Hindlimb muscle (tissue), 1 donor: ENCODE measurements at places on chromosomes 2 and 18.

- no peak for DNase-seq
Measured at GRCh38 chr2:160928854-160929301, 231.3 kb upstream of the TANK start.

GRCh38 chr18:57976230-57976773 lies 67.7 kb upstream of the NEDD4L start:
- no peak for DNase-seq

DNA sequence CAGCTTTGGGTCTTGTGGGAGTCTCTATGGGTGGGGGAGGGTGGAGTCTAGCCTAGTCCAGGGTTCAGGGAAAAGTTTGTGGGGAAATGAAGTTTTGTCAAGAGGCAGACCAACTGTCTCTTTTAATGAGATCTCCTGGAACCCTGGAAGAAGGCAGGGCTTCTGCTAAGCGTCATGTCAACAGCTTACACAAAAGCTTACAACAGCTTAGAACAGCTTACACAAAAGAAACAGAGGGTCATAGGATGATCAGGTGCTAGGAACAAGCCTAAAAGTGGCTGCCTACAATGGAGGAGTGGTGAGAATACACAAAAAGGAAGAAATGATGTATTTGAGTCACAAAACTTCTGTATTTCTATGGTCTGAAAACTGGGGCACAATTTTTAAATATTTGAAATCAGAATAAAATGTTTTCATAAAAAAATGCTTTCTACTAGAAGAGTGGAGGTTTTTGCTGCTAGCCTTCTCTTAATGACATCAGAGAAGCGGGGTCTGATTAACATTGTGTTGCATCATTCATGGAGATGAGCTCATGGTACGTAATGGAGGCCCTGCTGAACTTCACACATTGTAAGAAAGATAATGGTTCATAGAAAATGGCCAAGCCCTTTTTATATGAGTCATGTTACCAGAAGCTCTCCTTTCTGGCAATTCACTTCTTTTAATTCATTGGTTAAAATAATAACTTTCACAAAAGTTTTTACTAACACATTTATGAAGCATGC lies 351.0 kb downstream of the PIK3C3 start:
- no peak for DNase-seq

GRCh38 chr2:156329927-156330726 lies 2.4 kb downstream of the NR4A2 start:
- DNase-seq = no peak

- DNase-seq = no peak
Measured at GRCh38 chr2:215613280-215613679, 177.4 kb upstream of the FN1 start.

- DNase-seq = peak; percentile 36
Measured at GRCh38 chr2:230956827-230957755, 32.0 kb upstream of the GPR55 start.

GRCh38 chr2:85413592-85414420 lies 3.6 kb upstream of the CAPG start:
- DNase-seq = no peak

GRCh38 chr2:224838335-224838734 lies 122.2 kb upstream of the CCDC195 start:
- peak; percentile 71 for DNase-seq

DNA sequence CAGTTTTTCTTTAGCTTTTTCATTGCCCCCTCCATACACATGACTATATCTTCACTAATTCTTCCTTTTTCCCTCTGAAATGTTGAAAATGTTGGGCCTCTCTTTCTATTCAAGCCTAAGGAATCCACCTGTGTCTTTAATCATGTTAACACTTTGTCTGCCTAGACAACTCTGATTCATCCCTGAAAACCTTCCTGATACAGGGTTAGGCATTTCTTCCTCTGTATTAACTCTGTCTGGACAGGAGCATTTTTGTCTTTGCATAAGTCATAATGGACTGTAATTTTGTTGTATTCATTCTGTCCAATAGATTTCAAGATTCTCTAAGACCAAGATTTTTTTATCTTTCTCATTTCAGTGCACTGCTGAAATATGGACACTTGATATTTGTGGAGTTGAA lies 297.3 kb downstream of the IKZF2 start:
- DNase-seq = no peak

- peak; percentile 39 for DNase-seq
Measured at GRCh38 chr2:86622519-86623042, 1.1 kb downstream of the RNF103 start.

- DNase-seq = peak; percentile 32
Measured at GRCh38 chr2:22281033-22281432, 1103.9 kb upstream of the KLHL29 start.

DNA sequence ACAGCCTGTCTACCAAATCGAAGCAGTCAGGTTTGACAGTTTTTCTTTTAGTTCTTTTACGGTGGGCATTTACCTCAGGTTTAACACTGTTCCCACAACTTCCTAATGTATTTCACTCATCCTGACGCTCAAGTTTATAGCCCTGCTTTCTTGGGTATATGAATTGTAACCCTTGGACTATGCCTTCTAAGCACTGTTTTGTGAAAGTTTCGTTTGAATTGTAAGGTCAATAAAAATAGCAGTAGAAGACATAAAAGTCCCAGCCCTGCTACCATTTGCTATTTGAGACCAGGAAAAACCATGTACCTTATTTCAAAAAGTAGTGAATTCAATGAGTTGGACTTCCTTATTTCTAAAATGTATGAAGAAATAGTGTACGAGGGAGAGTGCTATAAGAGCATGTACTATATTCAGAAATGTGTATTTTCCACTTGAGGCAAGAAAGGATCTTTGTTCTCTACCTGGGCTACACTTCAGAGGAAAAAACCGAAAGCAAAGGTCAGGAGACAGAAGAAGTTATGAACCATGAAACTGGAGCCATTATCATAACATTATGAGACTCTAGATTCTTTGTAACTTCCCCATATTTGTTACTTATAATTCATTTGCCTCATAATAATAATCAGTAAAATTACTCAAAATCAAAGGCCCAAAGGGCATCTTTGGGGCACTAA lies 1.9 kb upstream of the ZC3H15 start:
- no peak for DNase-seq

- no peak for DNase-seq
Measured at GRCh38 chr2:171811245-171811628, 82.8 kb downstream of the SLC25A12 start.

- DNase-seq = no peak
Measured at GRCh38 chr18:44117821-44118220, 562.9 kb upstream of the SETBP1 start.

DNA sequence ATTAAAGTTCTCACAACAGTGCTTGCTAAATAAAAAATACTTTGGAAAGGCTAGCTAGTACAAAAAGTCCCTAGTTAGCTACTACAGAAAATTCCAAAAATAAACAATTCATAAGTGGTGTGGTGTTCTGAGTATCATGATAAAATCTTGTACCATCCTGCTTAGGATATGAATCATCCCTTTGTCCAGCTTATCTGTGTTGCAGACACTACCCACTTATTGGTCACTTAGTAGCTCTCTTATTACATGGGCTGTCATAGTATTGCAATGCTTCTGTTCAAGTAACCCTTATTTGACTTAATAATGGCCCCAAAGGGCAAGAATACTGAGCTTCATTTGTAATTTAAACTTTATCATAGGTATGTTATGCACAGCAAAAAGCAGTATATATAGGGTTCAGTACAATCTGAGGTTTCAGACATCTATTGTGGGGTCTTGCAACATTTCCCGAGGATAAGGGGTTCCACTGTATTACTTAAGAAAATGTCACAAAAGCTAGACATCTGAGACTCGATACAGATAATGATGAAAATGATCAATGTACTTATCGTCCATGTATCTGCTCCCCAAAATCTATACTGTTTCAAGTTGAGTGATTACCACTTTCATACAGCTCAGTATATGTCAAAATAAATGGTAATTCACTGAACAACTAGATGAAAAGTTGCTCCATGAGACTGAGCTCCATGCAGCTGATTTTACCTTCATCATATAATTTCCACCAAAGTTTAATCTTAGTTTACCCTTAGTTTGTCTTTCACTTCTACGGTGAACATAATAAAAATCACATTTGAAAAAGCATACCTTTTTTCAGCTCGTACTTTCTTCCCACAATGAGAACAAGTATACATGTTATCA lies 93.8 kb downstream of the C2orf74 start:
- no peak for DNase-seq

- no peak for DNase-seq
Measured at GRCh38 chr2:23487735-23488492, 102.9 kb downstream of the KLHL29 start.

- no peak for DNase-seq
Measured at GRCh38 chr2:42369532-42370229, 8.7 kb upstream of the COX7A2L start.

- DNase-seq = peak; percentile 19
Measured at GRCh38 chr2:122530814-122531213, 775.4 kb downstream of the TSN start.

DNA sequence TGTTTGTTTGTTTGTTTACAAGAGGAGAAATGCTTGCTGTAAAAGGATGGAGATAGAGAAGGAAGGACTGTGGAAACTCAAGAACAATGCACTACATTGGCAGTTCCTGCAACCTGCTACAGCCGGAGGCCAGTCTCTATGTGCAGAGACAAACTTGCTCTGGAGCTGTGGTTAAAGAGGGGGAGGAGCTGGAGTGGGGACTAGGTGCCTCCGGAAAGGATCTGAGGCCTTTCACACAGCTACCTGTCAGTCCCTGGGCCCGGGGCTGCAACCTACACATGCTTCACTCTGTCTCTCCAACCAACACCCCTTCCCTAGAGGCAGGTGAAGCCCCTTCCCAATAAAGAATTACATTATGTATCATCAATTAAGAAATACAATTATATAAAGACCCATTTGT lies 1234.0 kb upstream of the ZEB2 start:
- DNase-seq = no peak

GRCh38 chr2:45134726-45135125 lies 125.5 kb upstream of the SIX2 start:
- no peak for DNase-seq

- no peak for DNase-seq
Measured at GRCh38 chr2:19228181-19228593, 130.2 kb downstream of the OSR1 start.

DNA sequence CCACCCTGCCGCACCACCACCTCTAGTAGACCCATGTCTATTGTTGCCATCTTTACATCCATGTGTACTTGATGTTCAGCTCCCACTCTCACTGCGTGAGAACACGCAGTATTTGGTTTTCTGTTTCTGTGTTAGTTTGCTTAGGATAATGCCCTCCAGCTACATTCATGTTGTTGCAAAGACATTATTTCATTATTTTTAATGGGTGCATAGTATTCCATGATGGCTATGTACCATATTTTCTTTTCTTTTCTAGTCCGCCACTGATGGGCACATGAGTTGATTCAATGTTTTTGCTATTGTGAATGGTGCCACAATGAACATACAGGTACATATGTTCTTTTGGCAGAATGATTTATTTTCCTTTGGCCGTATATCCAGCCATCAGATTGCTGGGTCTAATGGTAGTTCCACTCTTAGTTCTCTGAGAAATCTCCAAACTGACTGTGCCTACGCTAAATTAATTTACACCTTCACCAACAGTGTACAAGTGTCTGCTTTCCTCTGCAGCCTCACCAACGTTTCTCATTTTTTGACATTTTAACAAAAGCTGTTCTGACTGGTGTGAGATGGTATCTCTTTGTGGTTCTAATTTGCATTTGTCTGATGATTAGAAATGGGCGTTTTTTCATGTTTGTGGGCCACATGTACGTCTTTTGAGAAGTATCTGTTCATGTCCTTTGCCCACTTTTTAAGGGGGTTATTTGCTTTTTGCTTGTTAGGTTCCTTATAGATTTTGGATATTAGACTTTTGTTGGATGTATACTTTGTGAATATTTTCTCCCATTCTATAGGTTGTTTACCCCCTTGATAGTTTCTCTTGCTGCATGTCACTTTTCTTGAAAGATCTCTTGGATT lies 10.5 kb upstream of the ZNF513 start:
- DNase-seq = no peak

GRCh38 chr18:64100116-64100922 lies 48.6 kb downstream of the LINC00305 start:
- no peak for DNase-seq

DNA sequence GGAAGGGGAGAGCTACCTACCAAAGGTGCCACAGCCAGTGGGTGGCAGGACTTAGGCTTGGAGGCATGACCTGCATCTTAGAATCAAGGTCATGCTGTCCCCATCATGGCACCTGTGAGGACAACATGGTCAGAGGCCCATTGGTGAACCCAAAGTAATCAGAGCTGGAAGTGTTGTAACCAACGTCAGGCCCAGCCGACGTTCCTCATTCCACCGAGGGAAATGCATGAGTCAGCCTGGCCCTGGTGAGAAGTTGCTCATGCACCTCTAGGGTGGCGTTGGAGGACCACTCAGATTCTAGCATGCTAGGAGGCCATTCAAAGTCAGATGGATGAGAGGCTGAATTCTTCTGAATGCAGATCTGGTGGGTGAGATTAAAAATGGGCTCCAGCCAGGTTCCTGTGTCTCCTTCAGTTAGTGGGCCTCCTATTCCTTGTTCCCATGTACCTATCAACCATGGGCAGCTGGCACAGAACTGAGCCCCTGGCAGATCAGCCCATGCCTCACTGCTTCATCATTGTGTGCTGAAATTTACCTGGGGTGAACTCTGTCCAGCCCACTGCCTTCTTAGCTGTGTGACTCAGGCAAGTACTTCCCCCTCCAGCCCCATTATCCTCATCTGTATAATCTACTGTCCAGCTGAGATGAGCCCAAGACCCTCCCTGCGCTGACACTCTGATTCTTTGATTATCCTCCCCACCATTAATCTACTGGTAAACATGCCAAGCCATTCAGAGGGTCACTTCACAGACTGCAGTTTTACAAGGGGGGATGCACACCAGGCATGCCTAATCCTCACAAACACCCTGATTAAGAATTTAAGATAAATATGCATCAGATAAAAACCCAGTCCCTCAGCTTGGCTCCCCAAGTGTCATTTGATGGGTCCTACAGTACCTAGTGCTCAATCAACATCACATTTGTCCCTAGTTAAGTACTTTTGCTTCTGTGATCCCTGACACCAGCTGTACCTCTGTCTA lies 14.0 kb downstream of the SLC14A2 start:
- DNase-seq = no peak
